Coronary artery (tissue), 2 donors: ENCODE measurements at places on chromosomes 2 and 18.

DNA sequence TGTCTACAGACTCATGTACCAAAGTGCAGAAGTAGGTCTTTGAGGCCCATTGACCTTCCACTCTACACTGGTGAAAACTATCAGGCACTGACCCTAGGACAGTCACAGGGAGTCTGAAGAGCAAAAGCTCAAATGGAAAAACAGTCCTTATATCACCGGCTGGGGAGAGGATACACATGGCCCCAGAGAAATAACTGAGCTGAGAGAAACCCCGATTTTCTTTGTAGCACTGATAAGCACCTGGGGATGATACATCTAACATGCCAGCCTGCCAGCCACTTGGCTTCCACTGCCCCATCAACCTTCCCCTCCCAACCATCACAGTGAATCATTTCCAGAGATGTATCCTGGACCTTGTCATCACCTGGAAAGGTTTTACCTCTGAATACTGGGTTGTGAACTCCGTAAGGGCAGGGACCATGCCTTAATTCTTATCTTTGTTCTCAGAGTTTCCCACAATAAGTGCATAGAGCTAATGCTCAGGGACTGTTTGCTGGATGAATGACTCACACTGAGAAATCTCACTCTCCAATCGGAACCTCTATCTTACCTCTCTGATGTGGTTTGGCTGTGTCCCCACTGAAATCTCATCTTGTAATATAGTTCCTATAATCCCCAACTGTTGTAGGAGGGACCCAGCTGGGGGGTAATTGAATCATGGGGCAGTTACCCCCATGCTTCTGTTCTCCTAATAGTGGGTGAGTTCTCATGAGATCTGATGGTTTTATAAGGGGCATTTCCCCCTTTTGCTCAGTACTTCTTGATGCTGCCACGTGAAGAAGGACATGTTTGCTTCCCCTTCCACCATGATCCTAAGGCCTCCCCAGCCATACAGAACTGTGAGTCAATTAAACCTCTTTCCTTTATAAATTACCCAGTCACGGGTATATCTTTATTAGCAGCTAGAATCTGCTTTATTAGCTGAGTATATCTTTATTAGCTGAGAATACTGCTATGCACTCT is 37.1 kb downstream of the EVA1A start:
- no peak for DNase-seq

DNA sequence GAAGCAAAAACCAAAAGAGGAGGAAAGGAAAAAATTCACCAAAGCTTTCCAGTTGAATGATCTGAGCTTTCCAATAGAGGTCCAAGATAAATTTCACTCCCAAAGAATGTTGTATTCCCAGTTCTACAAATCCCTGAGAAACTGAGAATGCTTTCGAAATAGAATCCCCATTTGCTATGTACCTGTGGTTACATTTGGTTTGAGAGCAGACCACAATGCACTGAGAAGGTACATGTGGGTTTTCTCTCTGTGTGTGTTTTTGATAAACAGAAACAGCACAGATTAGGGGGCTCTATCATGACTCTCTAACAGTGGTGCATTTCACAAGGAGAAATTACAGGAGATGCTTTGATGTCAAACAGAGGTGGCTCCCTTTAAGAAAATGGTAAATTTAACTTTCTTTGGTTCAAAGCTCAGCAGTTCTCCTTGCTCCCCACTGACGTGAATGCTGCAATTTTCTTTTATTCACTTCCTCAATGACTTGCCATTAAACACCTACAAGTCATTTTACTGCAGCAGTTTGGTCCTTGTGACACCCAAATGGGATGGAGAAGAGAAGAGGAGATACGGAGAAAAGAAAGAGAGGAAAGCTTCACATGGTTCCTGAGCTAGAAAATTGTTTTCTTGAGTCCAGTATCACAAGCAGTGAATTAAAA is 108.7 kb downstream of the EPHA4 start:
- DNase-seq: no peak

DNA sequence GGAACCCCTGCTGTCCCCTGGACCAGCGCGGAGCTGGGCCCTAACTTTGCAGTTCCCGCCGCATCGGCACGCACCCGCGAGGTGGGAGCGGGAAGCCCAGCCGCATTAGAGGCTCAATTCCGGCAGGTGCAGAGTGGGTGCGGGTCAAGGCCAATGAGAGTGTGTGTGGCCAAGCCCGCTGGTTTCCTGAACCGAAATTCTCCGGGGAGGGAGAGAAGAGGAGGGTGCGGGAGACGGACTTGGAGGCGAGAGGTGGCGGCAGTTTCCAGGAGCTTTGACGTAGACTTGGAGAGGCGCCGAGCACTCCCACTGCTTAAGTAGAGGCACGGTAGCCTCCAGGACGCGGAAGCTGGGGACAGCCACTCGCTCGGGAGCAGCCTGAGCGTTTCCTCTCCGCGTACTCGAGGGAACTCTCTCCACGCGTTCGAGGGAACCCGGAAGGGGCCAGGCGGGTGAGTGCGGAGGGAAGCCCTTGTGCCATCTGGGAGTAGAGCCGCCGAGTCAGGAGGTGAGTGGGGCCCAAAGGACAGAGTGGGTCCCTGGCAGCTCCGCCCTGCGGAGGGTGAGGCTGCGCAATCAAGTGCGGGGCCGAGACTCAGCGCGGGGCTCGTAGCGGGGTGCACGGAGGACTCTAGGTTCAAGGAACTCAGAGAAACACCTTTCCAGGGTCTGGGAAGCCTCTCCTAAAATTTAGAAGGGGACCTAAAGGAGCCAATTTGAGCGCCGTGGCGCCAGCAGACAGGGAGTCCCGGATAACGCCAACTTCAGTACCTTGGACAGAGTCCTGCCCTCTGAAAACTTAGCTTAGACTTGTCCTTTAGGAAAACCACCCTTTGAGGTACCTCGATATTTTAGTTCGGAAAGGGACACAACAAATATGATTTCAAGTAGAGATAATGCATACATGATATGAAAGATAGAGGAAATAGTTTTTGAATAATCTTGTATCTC is at the start of gene FAM237A:
Gene FAM237A, plus strand, starts transcription at position 413 of the 951 bp plus-strand sequence. CDS start 1,750 bp downstream, outside the sequence.
- DNase-seq: no peak

DNA sequence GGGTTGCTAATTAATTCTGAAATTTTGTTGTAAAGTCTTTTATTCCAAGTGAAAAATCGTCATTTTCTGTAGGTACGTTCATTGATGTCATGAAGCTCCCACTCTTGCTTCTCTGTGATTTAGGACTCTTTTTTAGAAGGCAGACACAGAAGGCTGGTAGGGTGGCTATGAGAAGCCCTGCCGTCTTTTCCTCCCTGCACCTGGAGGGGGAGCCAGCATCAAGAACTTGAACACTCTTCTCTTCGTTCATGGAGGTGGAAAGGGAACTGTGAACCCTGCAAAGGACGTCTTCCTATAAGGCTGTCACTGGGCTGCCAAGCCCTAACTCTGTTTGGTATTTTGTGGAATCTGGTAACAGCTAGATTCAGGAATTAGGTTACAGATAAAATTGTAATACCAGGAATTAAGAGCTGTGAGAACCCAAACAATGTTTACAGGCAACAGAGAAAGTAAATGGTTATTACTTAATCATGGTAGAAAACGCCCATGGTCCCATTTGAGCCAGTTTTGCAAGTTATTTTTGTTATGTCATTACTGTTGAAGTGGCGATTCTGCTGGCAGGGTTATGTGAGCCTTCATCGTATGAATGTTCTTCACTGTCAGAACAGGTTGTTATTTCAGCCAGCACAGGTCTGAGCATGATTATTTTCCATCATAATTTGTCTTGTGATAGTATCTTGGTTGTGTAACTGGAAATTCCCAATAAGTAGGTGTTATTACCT is 112.2 kb downstream of the OSBPL6 start:
- no peak for DNase-seq

DNA sequence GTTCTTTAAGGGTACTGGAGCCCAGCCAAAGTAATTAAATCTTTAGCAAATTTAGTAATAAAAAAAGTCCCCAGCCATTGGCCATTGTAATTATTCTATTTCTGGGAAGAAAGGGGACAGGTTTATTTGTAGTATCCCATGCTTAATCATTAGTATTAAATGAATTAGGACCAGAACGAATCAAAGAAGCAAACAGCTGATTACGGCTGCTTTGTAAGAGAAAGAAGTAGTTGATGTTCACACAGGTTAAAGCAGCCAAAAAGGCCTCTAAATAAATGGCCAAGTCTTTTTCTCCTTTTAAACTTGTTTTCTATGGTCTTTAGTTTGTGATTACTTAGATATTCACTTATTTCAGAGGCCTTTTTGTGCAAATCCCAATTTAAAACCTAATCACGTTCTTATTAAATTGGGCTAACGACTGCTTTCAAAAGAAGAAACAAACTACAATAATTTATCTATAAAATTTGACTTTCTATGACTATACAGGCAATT is 48.6 kb upstream of the DNAH7 start:
- no peak for DNase-seq
